NCI-H2081 (cell line): ENCODE measurements at places on chromosomes 4 and X.

DNA sequence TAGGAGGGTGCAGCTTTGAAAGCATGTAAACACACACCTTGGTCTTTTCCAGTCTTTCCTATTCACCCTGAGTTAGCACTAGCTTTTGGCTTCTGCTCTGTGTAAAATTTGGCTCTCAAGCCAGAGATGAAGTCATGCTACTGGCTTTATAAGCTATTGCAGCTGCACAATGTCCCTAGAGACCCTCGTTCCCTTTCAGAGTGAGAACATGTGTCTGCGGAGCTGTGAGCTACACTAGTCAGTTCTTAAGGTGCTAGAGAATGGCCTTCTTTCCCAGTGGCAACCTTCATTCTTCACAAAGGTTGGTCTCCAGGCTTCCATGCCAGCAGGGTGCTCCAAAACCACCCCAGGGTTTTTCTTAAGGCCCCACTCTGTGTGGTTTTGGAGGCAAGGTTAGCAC lies 199.1 kb downstream of the SPATA18 start:
- no peak for DNase-seq

DNA sequence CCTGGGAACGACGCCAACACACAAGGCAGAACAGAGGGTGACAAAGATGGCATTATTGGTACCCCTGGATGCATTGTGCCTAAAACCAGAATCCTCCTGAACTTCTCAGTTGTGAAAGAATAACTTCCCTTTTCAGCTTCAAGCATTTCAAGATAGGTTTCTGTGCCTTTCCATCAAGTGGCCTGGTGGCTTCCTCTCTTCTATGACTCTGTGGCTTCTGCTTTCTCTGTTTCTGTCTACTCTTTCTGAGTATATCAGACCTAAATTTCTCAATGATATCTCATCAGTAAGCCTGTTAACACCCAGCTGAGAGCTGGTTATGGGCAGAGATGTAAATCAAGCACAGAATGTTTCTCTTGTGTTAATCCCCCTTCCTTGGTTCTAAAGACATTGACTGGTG lies 21.4 kb upstream of the FAM9B start:
- DNase-seq = no peak

GRCh38 chrX:41288641-41289040 lies 45.3 kb upstream of the DDX3X start:
- DNase-seq = no peak

DNA sequence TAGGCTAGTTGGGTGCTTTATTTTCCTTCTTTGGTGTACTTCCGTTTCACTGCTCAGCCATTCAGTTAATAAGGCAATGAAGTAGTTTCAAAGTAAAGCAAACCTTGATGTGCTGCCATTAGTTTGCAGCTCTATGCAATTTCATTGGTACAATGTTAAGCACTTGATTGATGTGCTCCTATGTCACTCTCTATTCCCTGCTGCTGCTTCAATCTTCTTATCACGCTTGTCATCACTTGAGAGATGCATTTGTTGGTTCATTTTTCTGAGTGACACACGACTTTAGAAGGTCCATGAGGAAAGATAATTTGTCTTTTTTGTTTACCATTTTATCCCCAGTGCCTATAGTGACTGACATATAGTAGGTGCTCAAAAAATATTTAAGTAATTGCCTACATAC lies 871.0 kb upstream of the PABPC4L start:
- DNase-seq = no peak

- no peak for DNase-seq
Observed at GRCh38 chr4:159185591-159186023, 82.7 kb downstream of the RAPGEF2 start.

DNA sequence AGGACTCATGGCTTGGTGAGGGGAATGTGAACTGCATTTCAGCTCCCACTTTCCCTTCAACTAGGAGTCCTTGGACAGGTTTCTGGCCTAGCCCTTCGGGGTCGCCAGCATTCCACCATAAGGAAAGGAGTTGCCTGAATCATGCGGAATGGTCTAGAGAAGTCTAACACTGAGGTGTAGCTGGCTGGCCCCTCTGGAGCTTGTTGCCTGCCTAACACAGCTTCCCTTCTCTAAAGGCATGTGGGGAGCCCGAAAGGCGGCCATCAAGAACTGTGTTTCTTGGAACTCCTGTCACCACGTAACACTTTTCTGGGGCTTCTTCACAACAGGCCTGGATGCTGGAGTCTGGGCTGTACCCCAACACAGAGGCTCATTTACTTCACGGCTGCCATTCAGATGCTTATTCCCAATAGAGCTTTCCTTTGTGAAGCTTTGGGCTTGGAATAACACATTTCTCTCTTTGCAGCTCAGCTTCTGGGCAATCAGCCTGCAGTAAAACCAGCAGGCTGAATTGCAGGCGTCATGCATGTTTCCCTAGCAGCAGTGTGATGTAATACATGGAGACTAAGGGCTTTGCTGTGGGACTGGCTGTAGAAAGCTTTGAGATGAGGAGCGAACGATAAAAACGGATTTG lies 5.4 kb downstream of the GABRQ start:
- DNase-seq = no peak

DNA sequence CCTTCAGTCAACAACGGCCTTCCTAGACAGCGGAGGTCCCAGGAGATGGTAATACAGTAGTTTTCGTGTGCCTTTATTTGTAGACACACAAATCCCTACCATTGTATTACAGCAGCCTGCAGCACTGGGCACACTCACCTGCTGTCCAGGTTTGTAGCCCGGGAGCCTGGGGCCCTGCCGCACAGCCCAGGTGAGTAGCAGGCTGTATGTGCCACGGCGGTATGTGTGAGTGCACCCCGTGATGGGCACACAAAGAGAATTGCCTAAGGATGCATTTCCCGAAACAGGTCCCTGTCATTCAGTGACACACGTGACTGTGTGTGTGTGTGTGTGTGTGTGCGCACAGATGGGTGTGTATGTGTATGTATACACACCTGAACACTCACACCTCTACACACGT lies 8.1 kb upstream of the SLC25A6 start:
- no peak for DNase-seq

DNA sequence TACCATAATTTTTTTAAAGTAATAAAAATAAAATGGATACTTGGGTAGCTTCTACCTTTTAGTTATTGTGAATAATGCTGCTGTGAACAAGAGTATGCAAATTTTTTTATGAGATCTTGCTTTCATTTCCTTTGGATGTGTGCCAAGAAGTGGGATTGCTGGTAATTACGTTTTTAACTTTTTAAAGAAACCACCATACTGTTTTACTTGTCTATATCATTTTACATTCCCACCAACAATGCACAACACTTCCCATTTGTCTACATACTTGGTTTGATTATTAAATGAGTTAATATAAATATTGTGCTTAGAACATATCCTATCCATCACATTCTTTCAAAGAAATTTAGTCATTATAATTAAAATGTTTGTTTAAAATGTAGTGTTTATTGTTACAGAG lies 3.9 kb upstream of the SULT1B1 start:
- no peak for DNase-seq

DNA sequence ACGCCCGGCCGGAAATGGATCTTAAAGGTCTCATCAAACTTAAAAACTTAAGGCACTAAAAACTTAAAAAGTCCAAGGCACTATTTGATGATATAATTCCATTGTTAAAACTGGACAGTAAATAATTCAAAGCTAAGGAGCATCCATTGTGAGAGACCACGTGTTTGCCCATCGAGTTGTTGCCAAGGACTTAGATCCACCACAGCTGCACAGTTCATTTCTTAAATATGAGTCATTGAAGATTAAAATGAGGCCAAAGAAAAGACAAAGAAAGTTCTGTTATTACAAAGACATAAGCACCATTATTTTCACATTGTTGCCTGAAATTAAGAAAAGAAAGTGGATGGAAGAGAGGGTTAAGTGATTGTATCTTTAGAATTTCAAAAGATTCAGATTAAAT lies 411.5 kb upstream of the FTHL17 start:
- DNase-seq = no peak

DNA sequence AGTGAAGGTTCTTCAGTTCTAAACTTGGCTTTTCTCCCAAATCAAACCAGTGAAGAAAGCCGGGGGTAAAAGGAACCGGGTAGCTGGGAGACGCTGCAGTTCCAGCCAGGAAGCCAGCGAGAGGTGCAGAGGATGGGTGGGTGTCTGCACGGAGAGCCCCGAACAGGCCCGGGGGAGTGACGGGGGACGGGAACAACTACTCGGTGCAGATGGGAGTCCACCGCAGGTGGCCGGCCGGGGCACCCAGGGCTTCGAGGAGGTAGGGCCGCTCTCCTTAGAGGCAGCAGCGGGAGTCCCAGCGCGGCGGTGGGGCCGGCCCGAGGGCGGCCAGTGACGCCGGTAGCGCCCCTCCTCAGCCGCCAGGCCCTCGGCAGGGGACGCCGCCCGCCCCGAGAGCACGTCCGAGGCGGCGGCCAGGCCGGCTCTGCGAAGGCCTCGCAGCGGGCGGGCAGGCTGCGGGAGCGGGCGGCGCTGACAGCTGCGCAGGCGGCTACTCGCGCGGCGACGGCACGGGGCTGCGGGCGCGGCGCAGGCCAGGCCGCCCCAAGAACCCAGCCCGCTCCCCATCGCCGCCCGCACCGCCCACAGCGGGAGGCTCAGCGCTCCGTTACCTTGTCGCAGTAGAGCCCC lies 449 bp downstream of the FBXL5 start:
- DNase-seq = peak; percentile 78

GRCh38 chrX:1450361-1451161 lies 2.1 kb downstream of the ASMTL start:
- DNase-seq = no peak

GRCh38 chr4:6990661-6991060 lies 52.5 kb upstream of the TADA2B start:
- no peak for DNase-seq

GRCh38 chr4:98293104-98293887 lies 32.1 kb downstream of the RAP1GDS1 start:
- DNase-seq = no peak

DNA sequence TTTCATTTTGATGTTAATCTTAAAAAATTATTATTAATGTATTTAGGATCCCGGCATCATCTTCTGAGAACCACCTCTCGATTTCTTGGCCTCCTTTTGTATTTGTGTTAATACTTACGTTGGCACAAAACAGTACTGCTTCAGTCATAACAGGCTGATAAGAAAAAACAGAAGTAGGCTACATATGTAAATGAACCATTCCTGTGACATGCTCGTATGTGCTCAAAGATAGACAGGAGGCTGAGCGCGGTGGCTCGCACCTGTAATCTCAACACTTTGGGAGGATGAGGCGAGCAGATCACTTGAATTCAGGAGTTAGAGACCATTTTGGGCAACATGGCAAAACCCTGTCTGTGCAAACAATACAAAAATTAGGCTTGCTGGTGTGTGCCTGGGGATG lies 109.4 kb upstream of the H2AZ1 start:
- no peak for DNase-seq

GRCh38 chr4:155568641-155569220 lies 97.9 kb upstream of the GUCY1A1 start:
- peak; percentile 5 for DNase-seq

DNA sequence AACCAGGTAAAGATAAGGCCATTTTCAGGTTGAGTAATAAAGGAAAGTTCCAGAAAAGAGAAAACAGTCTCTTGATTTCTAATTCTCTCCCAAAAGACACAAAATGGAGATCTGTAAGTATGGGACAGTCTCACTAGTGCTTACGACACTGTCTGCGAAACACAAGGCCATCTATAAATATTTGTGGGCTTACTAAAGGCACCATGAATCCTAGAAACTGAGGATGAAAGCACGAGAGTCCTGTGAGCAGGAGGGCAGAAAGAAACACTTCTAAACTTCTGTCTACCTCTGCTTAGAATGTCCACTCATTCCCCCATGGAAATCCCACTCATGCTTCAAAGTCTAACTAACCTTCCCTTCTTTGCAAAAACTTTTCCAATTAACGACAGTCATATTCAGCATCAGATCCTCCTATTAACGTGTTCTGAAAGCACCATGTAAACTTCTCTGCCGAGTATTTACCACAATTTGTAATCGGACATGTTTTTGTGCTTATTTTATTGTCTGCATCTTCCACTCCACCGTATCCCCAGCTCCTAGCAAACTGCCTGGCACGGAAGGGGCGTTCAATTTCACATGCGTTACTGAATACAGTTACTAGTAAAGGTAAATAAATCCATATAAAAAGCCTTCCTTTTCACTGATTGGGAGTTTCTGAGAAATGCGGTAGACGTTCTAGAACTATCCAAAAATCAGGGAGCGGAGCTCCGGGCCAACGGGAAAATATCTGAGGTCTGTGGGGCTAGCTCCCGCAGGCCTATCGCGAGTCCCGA lies 665 bp downstream of the PSMD10 start:
- DNase-seq = no peak
